ENCODE measurements at places on chromosomes 4 and X.

GRCh38 chr4:80143307-80143679, 54.0 kb upstream of the PRDM8 start:
- DNase-seq: no peak

GRCh38 chrX:48474127-48474526, 1.9 kb upstream of the FTSJ1 start:
- no peak for DNase-seq

DNA sequence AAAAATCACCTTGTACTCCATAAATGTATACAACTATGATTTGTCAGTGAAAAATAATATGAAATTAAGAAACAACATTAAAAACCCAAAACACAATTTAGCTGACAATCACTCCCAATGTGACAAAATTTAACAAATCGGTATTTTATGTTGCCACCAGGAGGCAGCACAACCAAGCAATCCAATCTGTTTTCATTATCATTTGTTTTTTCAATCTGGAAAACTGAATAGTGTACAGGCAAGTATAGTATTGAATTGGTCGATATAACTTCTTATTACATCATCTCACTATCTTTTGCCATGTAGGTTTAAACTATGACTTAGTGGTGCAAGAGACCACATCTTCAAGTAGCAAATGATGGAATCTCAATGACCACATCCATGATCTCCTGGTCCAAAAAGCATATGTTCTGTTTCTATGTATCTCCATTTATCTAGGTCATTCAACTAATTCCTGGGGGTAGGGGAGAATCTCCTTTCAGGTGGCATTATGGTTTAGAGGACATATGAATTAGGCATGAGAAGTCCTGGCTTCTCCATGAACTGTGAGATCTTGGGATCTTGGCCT, 112.9 kb upstream of the AGA start:
- DNase-seq: peak; percentile 34

- DNase-seq: no peak
Measured at GRCh38 chr4:124803641-124804040, 91.1 kb upstream of the ANKRD50 start.

DNA sequence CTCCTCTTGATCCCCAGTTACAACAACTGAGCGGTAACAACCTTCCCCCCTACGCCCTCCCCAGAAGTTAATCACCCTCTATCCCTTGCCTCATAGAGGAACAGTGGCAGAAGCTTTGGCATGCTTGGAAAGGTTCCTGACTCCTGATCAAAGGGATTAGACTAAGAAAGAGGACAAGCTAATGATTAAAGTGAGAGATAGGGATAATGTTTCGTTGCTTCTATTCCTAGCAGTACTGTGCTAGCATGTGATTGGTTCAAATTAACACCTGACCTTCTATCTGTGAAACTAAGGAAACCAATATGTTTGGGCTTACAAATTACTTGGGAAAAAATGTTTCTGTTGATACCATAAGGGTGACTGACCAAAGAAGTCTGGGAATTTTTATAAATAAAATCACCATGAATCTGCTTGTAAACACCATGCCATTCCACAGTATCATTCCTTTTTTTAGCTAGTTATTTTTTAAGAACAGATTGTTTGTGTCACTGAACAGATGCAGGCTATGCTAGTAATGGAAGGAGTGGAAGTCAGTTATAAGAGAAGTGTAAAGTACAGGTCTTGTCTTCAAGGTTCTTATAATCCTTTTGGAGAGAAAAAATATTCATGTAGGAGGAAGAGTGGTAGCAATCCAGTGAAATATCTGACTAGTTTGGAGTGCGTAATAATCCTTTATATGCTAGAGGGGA, 11.3 kb upstream of the ATP1B4 start:
- no peak for DNase-seq

GRCh38 chr4:175341203-175341755, 423.1 kb downstream of the ADAM29 start:
- no peak for DNase-seq

GRCh38 chr4:154208424-154208823, 283.2 kb downstream of the DCHS2 start:
- no peak for DNase-seq

DNA sequence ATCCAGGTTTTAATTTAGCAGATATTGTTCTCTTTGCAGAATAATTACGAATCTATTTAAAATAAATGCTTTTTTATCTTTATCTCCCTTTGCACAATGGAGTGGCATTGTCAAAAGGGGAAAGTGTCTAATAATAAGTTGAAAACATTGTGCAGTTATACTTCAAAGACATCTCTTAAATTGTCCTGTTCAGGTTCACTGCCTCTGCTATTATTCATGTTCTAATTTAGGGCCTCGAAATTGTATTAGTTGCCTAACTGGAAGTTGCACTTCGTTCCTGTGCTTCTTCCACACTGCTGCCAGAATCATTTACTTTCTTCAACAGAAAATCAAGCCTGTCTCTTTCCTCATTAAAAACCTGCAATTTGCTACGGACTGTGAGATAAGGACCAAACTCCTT, 150.5 kb upstream of the SPRY1 start:
- no peak for DNase-seq

GRCh38 chr4:152434011-152434410, 101.9 kb downstream of the FBXW7 start:
- DNase-seq: no peak

DNA sequence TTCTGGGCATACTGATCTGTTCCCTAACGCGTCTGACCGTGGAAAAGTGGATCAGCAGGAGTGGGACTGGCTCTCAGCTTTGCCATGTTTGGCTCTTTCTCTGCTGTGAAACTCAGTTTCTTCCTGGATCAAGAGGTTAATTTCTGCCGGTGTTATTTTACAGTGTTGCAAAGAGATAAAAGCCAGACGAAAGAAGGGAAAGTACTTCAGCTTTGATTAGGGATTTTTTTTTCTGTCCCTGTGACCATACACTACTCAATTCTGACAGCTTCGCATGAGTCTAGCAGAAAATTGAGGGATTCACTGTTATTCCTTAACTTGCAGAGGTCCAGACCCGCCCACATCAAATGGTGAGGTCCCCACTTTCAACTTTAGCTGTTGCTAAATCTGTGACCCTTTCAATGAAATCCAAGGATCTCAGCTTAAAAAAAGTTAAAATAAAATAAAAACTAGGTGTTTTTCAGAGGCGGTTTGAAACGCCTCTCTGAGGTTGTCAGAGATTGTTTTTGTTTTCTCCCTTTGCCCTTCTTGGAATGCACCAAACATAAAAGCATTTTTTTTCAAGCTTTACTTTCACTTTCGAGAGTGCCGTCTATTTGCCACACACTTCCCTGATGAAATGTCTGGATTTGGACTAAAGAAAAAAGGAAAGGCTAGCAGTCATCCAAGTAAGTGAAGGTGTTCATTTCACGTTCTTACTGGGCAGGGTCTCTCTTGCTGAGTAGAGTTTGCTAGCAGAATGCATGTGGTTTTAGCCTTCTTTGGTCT, at the start of gene TLR3:
TLR3 (plus strand) TSS at position 576 of the 768 bp plus-strand sequence. CDS start 7,464 bp downstream, outside the sequence.
- DNase-seq: no peak

DNA sequence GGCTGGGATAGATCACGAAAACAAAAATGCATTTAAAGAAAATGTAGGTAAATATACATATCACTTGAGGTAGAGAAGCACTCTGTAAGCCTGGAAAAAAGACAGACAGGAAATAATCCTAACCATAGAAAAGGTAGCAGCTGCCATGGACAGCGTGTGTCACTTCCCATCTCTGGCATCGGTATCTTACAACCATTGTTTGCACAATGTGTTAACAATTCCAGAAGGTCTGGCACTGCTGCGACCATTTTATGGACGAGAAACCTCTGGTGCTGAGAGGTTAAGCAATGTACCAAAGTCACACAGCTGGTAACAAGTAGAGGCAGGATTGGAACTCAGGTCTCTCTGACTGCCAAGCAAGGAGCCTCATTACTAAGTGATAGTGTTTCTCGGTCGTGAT, 1.7 kb upstream of the MTNR1A start:
- no peak for DNase-seq

DNA sequence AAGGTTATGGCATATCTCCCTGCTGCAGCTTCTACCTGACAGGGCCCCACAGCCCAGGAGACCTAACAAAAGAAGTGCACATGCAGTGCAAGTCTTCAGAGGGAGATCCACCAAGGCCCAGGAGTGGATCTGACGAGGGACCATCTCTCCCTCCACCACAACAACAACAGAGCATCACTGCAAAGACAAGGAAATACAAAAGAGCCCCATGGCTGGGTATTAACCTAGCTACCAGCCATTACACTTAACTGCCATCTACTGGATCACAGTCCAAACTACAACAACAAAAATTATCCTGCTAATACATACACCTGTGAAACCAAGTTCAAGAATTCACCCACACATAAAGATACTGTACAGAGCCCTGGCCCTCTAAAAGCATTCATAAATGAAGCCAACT, 280.2 kb upstream of the SLC7A11 start:
- peak; percentile 10 for DNase-seq

- no peak for DNase-seq
Measured at GRCh38 chr4:82679531-82679930, 117.7 kb upstream of the TMEM150C start.

DNA sequence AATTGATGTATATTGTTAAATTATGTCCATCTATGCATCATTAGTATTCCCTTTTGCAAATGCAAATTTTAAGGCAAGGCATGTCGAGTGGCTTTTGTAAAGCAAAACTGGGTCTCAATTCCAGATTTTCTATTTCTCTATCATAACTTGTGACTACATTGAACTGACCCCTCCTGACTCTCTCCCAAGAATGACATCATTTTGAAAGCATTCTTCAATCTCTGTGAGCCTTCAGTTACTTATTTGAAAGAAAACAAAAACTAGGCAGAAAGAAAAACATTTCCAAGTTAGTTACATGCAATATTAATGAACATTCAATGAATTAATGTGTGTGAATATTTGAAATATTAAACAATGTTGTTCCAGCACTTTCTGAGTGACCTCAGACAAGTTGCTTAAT, 314.3 kb upstream of the CLNK start:
- no peak for DNase-seq

DNA sequence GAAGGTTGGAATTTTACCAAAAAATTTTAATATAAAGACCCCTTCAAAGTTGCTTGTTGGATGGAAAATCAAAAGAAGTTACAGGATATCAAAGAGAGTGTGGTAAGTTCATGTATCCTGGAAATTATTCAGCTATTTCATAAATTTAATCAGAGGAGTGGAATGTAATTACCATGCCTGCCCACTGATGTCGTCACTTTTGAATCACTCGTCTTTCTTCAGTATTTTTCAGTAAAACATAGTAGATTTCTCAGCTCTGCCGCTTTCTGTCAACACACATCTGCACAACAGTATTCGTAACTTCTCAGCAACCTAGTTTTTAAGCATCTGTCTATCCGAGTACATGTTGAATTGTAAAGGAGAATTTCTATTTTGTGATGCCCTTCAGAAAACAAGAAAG, 2163.0 kb upstream of the AGA start:
- DNase-seq: no peak

DNA sequence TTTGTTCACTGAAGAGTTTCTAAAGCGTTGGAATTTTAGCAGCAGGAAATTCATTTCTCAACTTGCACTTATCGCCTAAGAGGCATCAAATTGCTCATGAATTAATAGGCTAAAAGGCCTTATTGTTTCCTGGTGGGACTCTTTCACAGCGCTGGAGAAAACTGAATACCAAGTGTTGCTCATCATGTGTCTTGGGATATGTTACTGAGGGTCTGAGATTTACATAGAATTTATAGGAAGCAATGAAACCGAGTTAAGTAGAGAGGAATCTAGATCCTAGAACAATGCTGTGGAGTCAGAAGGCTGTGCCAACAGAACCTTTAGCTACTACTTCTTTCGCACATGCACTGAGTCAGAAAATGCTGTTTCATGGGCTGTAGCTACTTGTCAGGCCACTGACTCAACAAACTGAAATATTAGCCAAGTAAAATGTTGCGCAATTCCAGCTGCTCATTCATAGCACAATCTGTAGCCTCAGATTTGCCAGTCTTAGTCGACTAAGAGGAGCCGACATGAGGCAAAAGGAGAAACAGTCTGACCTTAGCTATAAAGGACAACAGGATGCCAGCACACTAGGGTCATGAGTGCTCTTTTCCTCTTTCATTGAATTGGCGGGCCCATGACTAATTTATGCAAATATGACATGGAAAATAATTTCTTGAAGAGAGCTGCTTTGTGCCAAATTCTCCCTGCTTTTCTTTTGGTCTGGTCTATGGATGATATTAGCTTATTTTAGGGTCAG, 35.9 kb upstream of the CXCL8 start:
- DNase-seq: no peak

- DNase-seq: no peak
Measured at GRCh38 chr4:181176306-181176705, 1066.9 kb upstream of the TENM3 start.

DNA sequence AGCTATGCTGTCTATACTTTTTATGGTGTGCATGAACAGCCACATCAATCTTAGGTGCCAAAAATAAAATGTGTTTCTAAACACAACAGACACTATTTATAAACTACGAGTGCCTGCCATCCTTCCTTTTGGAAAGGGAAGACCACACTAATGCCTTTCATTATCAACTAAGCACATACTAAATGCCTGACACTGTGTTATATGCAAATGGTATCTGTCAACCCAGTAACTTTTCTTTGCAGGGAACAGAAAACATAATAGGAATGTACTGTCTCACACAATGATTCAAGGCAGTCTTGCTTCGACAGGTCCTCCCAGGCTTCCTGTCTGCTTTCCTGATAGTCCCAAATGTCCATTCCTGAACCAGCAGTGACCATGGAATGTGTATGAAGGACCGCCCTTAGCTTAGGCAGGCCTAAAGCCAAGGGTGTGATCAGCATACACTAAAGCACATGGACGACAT, 43.8 kb downstream of the ADGRA3 start:
- no peak for DNase-seq

DNA sequence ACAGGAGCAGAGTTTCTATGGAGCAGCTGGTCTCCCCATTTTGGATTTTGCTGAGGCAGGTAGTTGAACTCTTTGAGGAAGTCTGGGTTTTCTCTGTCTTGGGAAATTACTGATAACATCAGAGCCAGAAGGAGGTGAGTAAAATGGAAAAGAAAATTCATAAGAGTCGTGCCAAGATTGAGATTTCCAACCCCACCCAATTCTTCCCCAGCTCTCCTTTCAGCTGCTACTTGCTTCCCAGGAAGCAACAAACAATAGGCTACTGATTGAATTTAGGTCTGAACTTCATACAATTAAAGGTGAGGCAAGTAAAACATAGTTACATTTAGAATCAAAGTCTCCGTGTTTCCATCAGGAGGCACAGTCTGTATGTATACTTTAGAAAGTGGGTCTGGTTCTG, 54.6 kb upstream of the EOLA2 start:
- DNase-seq: no peak

DNA sequence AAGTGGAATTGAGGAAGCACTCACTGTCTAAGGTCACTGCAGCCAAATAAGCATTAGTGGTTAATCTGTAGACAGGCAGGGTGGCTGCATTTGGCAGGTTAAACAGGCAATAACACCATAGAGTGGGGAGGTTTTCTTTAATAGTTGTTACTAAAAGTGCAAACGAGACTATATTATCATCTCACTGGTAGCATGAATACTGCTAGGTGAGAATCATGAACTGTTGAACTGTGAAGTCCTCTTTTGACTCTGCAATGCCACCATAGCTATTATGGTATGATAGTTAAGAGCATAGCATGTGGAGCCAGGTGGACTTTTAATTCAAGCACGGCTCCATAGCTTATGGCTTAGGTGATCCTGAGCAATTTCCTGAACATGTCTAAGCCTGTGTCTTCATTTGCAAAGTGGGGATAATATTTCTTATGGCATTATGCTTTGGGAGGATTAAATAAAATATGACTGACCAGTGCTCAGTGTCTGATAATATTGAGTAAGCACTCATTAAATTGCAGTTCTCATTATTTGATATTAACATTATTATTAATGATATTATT, 235.6 kb upstream of the HHIP start:
- DNase-seq: no peak

GRCh38 chrX:109343671-109344070, 138.2 kb downstream of the GUCY2F start:
- DNase-seq: no peak

Data from GM20000 (cell line).